ENCODE measurements at places on chromosomes 12 and 14.

GRCh38 chr12:97336900-97337751 is 125.5 kb upstream of the RMST start:
- no peak for DNase-seq

DNA sequence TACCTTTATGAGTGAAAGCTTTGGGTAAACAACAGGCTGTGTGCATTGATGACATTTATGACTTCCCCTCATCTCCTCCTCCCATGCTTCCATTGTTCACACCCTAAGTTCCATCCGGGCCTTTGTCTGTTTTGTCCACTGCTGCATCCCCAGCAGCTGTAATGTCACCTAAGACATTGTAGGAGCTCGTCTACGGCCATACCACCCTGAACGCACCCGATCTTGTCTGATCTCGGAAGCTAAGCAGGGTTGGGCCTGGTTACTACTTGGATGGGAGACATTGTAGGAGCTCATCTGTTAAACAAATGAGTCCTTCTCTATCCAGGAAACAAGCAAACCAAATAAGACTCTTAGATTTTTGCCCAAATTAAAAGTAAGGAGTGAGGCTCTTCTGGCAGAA is 40.4 kb upstream of the SYCP3 start:
- DNase-seq = no peak

- DNase-seq = no peak
Observed at GRCh38 chr12:110355073-110355472, 48.4 kb downstream of the ANAPC7 start.

DNA sequence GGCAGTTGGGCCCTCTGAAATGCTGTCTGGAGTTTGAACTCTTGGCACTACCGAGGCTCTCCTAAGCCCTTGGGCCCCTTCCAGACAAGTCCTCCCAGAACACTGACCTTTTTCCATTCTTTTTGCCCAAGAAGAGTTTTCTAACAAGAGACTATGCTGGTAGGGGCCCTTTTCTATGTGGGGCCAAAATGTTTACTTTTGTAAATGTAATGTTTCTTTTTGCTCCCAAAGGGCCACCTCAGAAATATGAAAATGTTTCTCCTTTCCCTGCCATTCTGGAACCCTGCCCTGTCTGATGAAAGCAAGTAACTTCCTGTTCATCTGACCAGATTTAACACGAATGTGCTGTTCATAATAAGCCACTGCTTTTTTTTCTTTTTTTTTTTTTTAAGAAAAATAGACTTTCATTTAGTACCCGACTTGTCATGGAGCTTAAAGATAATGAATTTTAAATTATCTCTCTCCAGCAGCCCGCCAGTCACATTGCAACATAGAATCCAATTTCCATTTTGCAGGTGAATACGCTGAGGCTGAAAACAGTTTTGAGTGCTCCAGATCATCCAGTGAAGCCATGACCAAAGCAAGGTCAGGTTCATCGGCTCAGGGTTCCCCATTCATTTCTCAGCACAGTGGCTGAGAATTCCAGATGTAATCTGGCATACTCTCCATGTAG is 169.9 kb downstream of the DPF3 start:
- no peak for DNase-seq

DNA sequence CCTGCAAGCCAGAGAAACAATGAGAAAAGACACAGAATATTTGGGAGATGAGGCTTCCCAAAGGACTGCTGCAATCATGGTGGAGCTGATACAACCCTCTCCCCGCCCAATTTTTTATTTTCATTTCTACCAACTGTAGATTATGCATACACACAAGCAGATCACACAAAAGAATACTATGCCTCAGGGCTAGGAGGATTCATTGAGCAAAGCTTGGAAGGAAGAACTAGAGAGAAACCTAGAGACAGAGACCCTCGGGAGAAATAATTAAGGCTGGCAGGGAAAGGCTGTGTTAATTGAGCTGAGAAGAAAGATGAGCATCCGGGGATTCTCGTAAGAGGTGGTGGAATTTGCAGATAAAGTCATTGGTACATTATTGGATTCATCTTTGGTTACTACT is 9.9 kb upstream of the WNT5B start:
- no peak for DNase-seq

DNA sequence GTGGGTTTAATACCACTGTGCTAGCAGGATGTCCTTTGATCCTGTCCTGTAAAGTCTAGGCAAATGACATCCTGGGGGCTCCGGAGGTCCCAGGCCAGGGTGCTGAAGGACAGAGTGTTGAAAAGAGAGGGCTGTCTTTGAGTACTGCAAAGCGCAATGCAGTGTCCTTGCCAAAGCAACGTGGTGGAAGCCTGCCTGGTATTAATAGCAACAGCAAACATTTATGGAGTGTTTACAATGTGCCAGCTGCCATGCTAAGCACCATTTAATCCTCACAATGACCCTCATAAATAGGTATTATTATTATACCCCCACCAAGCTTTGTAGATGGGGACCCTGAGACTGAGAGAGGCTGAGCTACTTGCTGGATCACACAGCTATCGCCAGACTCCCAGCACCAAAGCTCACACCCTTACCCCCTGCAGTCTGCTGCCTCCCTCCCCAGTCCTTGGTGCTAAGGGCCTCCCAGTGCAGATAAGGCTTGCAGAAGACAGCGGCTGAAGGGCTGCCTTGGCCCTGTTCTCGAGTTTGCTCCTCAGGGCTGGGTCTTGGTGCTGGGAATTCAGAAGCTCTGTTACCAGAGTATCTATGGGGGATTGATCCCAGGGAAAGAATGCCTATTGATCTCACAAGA is 427.7 kb downstream of the FUT8 start:
- DNase-seq = no peak

DNA sequence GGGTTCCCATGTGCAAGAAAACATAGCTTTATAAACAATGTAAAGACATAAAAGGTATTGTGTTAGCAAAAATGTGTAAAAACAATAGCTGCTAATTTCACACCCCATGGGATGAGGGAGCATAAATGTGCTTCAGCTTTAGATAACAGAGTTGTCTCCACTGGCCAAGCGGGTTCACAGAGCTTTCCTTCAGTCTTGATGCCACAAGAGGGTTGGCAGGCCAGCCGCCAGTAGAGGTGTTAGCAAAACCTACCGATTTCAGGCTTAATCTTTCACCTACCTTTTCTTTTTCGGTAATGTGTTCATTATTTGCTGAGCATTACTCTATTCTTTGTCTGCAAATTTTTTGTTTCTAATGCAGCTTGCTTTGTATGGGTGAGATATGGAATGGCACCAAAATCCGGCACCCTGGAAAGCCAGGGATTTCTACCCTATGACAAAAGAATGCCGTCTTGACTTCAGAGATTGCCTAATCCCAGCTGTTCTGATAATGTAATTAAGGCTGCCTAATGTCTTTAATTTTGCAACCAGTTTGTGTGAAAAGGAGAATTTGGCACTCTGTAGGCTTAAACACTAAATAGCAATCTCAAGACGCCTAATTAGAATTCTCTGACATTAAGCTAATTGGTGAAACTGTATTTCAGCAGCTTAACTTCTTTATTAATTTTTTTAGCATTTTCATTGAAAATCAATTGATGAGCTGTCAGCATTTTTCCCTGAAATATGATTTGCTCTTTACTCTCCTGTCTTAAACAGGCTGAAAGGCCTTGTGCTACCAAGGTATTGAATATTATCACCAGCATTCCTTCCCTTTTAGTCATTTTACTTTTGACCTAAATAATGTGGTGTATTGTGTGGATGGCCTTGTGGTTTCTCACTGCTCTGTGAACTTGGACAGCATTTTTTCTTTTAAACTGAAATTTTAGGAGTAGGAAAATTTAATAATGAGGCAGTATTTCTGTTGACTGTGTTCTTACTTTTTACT is 60.7 kb downstream of the POLR3B start:
- no peak for DNase-seq

- no peak for DNase-seq
Observed at GRCh38 chr12:68501226-68501625, 109.5 kb upstream of the RAP1B start.

GRCh38 chr12:101414533-101415119 is 7.1 kb upstream of the ARL1 start:
- DNase-seq = no peak

DNA sequence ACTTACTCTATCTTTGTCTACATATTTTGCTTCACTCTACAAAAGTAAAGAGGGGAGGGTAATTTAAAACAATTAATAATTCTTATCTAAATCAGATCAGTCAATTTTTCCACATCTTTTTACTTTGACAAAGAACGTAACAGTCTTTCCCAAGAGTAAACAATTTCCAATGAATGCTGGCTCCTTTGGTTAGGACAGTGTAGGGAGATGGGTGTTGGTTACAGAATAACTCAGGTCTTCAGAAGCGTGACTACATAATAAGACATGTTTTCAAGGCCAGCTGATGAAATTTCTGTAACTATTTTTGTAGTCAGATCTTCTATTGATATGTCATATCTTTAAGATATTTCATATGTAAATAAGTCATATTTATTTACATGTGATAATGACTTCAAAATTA is 183.0 kb upstream of the CAND1 start:
- no peak for DNase-seq

Data from right hindlimb (tissue), 1 donor.